LNCaP clone FGC (cell line): ENCODE measurements at places on chromosomes 7 and 10.
A peak's percentile ranks its signal among the peaks of the same experiment; 100 is the strongest.

DNA sequence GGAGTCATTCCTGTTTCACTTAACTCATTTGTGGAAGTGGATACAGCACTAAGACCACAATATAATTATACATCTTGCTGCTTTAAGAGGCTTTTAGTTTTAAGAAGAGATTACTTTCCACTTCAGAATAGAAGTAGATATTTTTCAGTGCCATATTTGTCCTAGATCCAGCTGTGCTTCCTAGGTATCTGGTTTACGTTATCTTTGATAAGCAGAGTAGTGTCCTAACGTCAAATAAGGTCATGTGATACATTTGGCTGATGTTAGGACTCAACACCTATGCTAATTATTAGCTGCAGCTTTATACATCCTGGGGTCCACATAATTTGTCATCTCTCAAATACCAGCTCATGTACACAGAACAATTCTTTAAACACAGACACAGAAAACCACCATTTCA, 196.2 kb upstream of the SMIM30 start:
- no peak for DNase-seq

DNA sequence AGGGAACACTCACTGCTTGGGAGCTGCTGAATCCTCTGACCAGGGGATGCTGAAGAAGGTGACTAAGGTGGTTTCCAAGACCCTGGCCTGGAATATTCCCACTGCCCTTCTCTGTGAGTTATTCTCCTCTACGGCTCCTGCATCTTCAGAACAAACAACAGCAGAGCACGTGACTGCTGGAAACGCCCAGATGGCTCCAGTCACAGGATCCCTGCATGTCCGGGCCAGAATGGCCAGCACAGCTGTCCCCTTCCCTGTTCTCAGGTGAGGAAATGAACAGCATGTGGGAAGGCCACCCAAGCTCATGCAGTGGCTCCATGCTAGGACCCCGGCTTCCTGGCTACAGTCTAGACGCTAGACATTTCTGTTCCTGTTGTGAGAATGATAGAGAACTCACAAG, 43.1 kb downstream of the GHRHR start:
- DNase-seq, result peak; percentile 7

- no peak for DNase-seq
These were observed 46.4 kb upstream of the CDK6 start for GRCh38 chr7:92882760-92883159.

- no peak for DNase-seq
These were observed 585.0 kb upstream of the MBL2 start for GRCh38 chr10:53357587-53357986.

DNA sequence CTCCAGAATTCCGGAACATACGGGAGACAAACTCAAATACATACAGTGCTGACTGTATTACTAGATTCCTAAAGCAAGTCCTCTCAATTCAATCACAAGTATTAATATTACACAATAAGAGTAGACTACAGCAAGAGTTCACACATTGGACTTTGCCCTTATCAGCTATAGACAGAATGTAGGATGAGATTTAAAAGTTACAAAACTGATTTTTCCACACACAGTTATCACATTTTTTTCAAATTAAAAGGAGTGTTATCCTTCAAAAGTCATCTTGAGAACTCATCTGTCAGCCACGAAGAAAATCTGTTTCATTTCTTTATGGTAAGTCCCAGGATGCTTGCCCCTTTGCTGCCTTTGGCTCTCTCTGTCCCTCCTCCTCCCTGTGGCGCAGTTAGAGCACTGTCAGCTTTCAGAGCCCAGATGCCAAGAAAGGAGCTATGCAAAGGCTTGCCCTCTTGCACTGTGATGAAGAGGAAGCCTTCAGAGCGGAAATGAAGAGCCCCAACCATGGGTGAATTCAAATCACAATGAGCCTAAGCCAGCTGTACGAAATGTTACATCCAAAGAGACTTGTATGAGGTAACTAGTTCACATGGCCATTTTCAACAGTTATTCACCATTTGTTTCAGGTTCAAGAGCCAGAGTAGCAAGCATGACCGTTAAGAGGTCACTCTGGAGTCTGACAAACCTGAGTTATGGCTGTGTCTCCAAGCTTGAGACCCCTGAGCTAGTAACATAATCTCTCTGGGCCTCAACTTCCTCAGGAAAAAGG, 10.7 kb downstream of the NCOA4 start:
- no peak for DNase-seq

GRCh38 chr10:22736134-22736533, 21.8 kb upstream of the PIP4K2A start:
- no peak for DNase-seq

DNA sequence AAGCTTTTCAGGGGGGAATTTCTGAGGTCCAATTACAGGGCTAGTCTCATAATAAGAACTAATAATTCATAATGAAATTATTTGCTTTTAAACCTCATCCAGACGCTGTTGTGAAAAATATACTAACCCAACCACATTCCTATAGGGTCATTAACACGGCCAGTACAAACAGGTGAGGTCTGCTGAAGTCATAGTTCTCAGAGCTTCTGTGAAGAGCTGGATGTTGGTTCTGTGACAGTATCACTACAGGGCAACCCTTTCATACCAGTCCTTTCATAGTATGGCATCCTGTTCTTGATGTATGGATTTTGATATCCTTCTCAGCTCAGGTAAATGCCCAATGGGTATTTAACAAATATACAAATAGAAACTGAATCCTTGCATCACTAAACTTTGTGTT, 62.3 kb upstream of the FAM133B start:
- no peak for DNase-seq

GRCh38 chr7:139695588-139695987, 82.2 kb downstream of the HIPK2 start:
- no peak for DNase-seq

- DNase-seq, result no peak
These were observed 252.0 kb downstream of the ELMO1 start for GRCh38 chr7:37196676-37197075.

GRCh38 chr7:120920591-120921274, 29.8 kb upstream of the ING3 start:
- DNase-seq, result no peak

DNA sequence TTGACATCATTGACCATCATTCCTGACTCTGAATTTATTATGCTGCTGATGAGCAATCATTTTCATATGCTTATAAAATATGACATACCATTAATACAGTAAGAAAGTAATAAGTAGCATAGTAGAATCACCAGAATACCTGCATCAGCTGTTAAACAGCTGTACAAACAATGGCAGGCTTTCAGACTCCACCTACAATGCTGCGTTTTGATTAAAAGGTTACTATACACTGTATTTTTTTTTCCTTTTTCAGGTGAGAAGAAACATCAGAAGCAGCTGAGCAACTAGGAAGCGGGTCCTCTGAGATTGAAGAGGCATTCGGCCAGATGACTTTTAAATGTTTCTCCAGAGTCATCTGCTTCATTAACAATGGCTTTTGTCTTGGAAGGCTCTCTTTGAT, 7.1 kb downstream of the ASNS start:
- no peak for DNase-seq

GRCh38 chr10:72615970-72616369, 9.9 kb downstream of the MICU1 start:
- DNase-seq, result no peak

DNA sequence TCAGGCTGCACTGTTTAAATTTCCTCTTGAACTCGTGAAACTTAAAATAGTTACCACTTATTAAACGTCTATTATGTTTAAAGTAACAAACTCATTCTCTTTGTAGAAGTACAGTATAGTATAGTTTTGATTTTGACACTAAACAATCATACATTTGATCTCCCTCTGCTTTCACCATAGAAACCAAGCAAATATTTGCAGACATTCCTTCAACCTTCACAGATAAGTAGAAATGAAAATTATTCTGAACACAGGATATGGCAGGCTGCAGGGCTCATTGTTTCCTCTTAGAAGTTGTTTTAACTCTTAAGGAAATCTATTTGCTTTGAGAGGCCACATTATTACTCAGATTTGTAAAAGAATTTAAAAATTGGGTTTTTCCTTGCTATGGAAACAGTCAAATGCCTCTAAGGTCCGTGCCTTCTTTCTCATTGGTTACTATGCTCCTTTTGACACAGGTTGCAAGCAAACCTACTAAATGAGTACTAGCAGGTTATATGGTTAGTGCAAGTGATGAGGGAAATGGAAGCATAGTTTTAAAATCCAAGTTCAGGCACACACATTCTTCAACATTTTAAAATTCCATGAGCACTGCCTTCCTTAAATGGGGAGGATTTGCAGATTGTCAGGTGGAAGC, 92.8 kb upstream of the FAM133B start:
- DNase-seq, result no peak

- peak; percentile 49 for DNase-seq
These were observed 186.0 kb upstream of the AKR1E2 start for GRCh38 chr10:4639960-4640359.

DNA sequence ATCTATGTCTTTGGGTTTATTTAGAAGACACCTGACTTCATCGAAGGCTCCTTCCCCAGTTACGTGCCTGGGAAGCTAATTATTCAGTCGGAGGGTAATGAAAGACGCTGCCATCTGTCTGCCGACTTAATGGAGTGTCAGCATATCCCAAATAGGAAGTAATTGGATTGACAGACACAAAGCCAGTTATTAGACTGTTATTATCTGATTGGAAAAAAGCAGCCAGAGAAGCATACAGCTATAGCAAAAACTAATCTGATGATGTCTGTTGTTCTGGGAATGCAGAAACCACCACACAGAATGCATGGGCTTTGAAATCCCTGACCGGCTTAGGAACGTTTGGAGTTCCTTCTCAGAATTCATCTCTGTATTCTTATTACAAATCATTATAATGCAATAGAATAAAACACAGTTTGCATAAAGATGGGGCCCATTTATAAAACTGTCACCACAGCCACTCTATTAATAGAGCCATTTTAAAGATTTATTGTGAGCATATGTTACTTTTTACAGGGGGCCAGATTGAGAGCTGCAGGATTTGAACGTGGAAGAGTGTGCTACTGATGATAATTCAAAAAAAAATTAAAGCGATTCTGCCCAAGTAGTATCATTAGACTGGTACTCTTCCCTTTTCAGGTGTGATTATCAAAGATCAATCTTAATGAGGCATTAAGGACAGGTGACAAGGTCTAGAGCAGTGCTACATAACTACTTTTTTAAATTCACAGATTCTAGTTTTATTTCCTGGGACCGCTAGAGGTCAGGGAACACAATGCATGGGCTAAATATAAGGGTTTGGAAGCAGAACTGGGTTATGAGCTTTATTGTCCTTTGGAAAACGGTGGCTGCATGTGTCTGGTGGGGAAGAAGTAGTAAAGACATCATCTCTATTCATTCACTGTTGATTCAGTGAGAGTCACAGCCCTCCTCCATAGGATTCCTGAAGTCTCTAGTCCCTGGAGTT, 330.1 kb upstream of the LRGUK start:
- no peak for DNase-seq

DNA sequence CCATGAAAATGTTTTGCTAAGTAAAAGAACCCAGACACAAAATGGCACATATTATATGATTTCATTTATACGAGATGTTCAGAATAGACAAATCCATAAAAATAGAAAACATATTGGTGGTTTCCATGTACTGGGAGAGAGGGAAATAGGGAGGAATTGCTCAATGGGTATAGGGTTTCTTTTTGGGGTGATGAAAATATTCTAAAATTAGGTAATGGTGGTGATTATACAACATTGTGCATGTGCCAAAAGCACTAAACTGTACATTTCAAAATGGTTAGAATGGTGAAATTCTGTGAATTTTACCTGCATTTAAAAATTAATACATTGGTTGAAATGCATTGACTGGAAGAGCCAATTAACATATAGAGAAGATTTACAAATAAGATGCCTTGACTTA, 613.9 kb downstream of the TNS3 start:
- no peak for DNase-seq

DNA sequence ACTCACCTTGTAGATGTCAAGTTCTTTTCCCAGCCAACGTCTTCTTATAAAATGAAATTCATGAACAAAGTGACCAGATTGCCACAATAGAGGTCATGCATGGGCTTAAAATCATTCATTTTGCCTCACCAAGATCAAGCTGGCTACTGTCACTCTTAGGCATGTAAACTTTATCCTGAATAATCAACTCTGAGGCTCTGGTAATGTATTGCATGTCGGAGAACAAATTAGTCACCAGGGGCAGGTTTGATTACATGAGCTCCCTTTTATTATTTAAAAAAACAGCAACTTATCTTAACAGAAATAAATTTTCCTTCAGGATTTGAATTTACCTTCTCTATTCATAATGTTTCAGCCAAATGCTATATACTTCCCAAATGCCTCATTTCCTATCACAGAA, 112.9 kb upstream of the SP4 start:
- DNase-seq, result no peak

- no peak for DNase-seq
These were observed 33.0 kb downstream of the MRPL32 start for GRCh38 chr7:42964849-42965805.

DNA sequence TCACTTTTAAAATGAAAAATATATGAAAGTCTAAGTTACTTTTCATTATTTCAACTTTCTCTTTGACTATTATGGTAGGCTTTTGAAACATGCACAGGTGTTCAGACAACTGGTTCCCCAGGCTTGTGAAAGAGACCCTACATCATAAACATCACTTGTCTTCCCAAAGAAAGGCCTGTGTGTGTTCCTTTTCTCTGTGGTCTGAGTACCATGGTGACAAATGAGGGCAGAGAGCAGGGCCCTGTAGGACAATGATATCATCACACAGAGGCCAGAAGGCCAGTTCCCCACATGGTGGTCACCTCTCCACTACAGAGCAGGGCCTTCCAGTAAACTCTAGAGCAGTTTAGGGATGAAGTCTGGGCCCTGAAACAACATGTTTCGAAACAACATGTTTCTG, 288.8 kb downstream of the USP6NL start:
- no peak for DNase-seq
